ENCODE measurements at places on chromosomes 1 and 21. TPM values are rescaled to one million over a fixed set of nuclear protein-coding genes. Genes with fewer than 3 reads are reported as not detected.

DNA sequence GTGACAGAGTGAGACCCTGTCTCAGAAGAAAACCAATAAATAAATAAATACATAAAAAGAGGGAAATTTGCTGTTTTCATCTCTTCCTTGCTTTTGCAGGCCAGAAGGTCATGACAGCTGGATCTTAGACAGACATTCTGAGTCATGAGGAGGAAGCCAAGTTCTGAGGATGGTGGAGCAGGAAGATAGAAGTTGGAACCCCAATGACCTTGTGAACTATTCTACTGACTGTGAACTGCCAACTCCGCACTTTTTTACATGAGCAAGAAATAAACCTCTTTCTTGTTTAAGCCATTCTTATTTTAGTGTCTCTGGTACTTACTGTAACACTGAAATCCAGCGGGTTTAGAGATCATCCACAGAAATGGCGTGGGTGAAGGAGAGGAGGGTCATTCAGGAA, 8.5 kb downstream of the CD84 start:
- DNase-seq: no peak

DNA sequence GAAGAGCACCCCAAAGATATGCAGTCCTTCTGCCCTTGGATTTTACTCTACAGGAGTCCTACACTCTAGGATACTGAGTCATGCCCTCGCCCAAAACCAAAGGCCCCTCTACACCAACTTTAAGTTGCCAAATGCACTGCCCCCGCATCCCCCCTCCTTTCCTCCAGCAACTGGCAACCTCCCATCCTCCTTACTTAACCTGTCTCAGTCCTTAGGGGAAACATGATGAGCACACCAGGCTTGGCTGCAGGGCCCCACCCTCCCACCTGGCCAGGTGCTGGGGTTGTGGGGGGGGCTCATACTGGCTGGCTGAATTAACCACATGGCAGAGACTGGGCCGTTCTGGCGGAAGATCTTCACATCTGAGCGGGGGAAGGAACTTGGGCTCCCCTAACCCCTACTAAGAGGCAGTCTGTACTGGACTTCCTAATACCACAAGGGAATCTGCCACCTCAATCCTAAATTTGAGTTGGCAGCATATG, 1.2 kb downstream of the HDGF start:
- peak; percentile 51 for DNase-seq

The TGFB2 gene
- polyA plus RNA-seq: 1.4 TPM

The GBP5 gene
- 0.52 TPM for polyA plus RNA-seq

GRCh38 chr21:43189936-43190335, 21.1 kb downstream of the CRYAA start:
- no peak for DNase-seq

DNA sequence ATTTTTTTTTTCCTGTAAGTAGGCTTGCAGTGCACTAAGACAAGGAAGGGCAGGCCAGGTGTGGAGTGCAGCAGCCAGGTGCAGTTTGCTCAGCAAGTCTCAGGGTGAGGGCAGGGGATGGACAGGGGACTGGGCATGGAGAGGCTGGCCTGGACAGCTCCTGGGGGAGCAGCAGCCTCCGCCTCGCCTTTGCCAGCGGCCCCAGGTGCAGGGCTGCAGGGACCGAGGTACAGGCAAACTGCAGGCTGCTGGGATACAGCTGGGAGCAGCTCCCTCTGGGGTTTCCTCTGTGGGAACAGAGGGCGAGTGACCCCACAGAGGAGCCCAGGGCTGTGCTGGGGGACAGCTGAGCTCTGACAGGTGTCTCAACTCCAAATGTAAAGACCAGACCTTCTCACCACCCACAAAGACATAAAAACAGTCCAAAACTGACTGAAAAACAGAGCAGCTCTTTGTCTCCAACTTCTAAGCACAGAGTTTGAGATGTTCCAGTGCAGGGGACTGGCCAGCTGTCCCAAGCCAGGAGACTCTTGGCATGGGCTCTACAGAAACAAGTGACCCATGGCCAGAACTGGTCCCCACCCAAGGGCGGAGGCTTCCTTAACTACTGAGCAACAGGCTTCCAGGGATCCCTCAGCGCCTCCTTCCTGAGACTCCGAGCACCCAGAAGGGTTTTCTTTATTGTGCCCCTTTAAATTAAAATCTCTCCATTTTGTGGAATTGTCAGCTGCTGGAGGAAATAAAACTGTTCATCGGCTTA, 27.7 kb upstream of the AJAP1 start:
- no peak for DNase-seq

The DNM3 gene
- 5.9 TPM for polyA plus RNA-seq

The OR2L5 gene
- polyA plus RNA-seq: not detected

DNA sequence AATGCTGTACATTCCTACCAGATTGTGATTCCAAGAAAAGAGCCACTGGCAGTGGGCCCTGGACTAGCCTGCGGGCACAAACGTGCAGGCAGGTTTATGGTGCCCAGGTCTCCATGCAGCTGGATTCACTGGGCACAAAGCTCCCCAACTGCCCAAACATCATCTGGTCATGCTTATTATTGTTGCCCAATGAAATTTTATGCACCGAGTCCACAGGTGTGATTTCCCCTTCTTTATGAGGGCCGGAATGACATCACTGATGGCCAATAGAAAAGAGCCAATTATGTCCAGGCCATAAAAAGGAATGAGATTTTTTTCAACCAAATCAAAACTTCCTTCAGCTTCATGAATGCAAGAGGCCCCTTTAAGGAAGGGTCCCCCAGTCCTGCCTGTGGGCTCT, 66.2 kb downstream of the ERI3 start:
- no peak for DNase-seq

The EVA1C gene
- polyA plus RNA-seq: 13.8 TPM

- DNase-seq: no peak
Measured at GRCh38 chr1:77673716-77674355, 8.6 kb downstream of the ZZZ3 start.

DNA sequence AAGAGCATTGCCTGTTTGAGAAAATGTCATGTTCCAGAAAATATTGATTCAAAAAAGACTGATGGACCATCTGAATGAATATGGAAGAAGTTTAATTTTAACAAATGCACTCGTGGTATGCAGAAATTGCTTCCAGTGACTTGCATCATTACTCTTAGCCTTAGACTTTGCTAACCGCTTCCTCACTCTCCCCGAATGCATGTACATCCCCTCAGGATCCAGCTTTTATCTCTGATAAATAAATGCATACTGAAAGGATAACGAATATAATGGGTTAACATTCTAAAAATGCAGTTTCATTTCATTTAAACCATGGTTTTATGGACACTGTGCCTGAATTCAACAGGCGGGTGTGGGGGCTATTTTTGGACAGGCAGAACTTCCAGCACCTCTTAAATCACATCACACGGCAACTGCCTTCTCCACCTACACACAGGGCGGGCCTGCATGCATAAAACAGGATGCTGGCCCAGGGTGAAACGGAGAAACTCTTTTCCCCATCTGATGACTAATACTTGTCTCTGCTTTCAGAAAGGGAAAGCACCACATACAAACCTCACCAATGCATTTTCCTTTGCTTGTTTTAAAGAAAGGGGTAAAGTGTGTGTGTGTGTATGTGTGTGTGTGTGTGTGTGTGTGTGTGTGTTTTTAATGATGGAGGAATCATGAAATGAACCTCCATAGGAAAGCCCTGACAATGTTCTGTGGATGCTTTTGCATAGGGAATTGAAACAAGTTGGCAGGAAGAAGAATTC, 48.7 kb downstream of the SPAG17 start:
- no peak for DNase-seq

The NCSTN gene
- polyA plus RNA-seq: 73.9 TPM

The MPZ gene
- 3.0 TPM for polyA plus RNA-seq

DNA sequence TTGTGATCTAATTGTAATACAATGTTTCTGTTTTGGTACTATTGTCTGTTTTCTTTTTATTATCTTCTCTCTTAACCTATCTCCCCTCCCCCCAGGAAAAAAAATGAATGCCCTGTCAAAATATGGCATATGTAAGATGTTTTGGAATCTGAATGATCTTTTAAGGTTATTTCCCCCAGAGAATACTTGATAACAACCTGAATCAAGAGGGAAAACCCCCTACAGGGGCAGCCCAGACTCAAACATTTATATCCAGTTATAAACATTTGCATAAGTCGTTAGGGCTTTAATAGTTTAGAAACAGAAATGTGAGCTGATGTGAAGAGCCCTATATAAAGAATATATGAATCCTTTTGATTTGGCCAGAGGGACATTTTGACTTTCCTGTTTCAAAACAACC, 169.5 kb downstream of the VAV3 start:
- no peak for DNase-seq

The SPRR2F gene
- not detected for polyA plus RNA-seq

- DNase-seq: no peak
Measured at GRCh38 chr21:39581414-39581813, 31.3 kb upstream of the B3GALT5 start.

The LCE6A gene
- polyA plus RNA-seq: not detected

The PTCH2 gene
- polyA plus RNA-seq: 0.24 TPM

DNA sequence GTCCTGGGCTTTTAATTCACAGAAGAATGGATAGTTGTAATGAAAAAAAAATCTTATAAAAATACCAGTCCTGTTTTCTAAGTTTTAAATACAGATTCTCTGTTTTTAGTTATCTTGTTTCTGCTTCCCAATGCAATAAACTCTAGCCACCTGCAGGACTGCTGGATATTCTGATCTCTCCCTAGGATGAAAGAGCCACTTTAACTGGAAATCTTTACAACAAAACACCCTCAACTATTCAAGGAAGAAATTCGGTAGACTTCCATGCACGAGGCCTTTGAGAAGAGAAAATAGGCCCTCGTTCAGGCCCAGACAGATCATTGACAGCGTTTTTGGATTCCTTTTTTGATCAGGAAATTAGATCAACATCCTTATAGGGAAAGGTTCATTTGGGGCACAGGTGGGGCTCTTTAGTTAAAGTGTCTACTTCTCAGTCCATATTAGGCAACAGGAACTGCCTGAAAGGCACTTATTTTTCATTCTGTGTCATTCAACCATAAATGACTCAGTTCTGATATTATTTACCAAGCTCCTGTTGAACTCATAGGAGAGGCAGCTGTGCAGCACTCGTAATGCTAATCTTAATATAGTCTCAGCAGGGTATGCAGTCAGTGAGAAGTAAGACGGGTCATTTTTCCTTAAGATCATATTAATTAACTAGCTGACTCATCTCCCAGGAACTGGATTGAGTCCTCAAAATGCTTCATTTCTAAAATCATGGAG, 71.1 kb upstream of the ERRFI1 start:
- no peak for DNase-seq

- DNase-seq: no peak
Measured at GRCh38 chr1:235763962-235764361, 102.7 kb downstream of the LYST start.

The KCNC4 gene
- polyA plus RNA-seq: 12.9 TPM

- no peak for DNase-seq
Measured at GRCh38 chr1:31802190-31803150, 13.4 kb downstream of the SPOCD1 start.

The TRIM67 gene
- polyA plus RNA-seq: 0.04 TPM

GRCh38 chr1:229111703-229112319, 159.1 kb upstream of the RAB4A start:
- no peak for DNase-seq

- peak; percentile 44 for DNase-seq
Measured at GRCh38 chr21:38958940-38959691, 153.4 kb downstream of the ETS2 start.

DNA sequence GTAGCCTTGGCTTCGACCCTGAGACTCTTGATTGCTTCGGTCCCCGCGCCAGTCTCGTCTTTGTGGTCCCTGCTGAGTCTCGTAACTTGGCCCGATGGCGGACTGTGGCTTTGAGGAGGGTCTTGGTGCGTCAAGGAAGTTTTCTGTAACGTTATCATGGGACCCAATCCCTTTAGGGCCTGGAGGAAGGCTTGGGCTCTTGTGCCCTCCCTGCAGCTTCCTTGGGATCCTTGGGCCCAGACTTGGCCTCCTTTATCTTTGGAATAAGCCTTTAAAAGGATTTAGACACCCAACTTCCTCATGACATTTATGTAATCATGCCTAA, 371 bp downstream of the ZMPSTE24 start:
- DNase-seq: no peak

GRCh38 chr21:31660259-31660565, 719 bp downstream of the SOD1 start:
- no peak for DNase-seq
